ENCODE measurements at places on chromosomes 11 and 22.

DNA sequence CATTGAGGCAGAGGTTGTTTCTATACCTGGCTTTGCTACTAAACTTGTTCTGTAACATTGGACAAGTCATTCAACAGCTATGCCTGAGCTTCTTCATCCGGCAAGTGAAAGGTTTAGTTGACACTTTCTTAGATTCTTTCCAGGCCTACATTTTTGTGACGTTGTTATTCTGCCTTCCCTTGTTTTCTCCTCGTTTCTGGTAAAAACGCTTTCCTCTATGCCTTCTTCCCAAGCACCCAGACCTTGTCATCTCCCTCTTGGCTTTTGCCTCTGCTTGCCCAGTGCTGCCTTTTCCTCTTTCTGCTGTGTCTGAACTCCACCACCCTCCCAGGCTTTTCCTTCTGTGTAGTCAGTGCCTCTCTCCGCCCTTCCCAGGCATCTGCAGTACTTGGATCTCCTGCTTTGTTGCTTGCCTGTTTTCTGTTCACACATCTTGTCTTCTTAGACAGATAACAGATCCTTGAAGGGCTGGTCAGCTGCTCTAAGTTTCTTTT is 1.4 kb upstream of the AMOTL1 start:
- DNase-seq = no peak

DNA sequence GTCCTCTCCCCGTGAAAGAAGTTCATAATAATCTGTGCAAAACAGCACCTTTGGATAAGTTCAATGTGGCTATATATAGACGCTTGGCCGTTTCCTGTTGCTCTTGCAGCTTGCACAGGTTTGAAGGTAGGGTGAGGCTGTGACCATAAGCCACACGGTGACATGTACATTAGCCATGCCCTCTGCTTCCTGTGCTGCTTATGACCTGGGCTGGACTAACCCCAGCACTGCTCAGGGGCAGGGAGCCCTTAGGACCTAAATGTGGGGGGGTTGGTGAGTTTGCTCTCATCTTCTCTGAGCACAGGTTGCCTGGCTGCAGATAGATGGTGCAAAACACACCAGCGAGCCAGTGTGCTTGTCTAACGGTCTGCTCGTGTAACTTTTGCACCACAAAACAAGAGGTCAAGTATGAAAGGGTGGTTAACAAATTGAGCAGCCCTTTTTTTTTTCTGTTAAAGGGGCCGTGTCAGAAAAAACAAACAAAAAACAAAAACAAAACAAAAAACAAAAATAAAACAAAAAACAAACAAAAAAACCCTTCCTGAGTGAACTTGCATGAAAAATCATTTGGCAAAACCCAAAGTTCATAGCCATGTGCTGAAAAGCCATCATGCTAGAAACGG is 37.3 kb downstream of the FLI1 start:
- no peak for DNase-seq

DNA sequence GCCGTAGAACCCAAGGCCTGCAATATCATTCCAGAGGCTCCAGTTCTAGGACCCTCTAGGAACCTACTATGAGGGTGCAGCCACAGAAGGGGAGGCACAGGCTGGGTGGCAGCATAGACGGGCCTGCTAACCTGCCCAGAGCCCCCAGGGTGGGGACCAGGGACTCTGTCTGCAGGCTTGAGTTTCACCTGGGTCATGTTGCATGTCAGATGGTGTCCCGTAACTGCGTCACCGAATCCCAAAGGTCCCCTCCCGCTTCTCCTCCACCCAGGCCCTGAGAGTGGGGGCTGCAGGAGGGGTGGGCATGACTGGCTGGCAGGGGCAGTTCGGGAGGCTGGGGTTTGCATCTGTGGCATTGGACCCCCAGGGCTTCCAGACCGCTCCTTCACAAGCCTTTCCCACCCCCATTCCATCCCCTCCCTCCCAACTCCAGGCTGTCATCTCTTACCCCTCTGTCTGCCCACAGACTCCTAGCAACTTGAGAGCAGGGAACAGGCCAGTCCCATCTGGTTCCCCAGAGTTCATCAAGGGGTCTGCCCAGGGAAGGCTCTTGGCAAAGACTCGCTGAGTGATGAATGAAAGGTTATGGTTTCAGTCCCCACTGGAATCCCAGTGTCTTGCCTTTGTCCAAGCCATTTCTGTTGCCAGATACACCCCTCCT is 16.3 kb downstream of the MYO7A start:
- DNase-seq = no peak

DNA sequence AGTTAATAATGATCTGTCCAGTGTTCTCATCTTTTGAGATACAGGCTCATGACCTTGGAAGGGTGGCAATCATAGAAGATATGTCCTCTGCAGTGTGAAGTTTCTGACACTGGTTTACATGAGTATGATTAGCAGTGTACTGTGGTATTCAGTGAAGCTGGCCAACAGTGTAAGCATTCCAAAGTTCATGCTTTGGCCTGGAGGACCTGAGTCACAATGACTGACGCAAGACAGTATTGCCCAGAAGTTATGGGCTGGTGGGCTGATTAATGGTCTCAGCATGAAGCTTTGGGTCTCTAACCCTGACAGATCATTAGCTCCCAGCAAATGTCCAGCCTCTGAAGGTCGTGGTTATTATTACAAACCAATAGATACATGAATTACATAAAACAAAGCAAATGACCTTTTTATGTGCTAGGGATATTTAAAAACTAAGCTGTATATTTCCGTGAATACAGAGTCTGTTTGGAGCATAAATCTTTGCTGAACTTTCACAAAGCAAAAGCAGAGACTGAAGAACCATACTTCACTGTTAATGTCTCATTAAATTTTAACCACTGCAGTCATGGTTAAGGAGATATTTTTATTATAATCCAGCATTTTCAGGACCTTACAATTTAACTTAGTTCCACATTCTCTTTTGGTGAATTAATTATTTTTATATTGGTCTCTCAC is 28.3 kb upstream of the USP47 start:
- no peak for DNase-seq

- DNase-seq = no peak
Measured at GRCh38 chr11:30143098-30143705, 87.6 kb upstream of the FSHB start.

GRCh38 chr11:766936-767210 is 10.4 kb downstream of the GATD1 start:
- DNase-seq = no peak

- no peak for DNase-seq
Measured at GRCh38 chr22:28710107-28710506, 30.5 kb upstream of the TTC28 start.

GRCh38 chr11:86152006-86152862 is 83.3 kb upstream of the PICALM start:
- DNase-seq = no peak

- no peak for DNase-seq
Measured at GRCh38 chr11:13260201-13260962, 17.2 kb upstream of the BMAL1 start.

DNA sequence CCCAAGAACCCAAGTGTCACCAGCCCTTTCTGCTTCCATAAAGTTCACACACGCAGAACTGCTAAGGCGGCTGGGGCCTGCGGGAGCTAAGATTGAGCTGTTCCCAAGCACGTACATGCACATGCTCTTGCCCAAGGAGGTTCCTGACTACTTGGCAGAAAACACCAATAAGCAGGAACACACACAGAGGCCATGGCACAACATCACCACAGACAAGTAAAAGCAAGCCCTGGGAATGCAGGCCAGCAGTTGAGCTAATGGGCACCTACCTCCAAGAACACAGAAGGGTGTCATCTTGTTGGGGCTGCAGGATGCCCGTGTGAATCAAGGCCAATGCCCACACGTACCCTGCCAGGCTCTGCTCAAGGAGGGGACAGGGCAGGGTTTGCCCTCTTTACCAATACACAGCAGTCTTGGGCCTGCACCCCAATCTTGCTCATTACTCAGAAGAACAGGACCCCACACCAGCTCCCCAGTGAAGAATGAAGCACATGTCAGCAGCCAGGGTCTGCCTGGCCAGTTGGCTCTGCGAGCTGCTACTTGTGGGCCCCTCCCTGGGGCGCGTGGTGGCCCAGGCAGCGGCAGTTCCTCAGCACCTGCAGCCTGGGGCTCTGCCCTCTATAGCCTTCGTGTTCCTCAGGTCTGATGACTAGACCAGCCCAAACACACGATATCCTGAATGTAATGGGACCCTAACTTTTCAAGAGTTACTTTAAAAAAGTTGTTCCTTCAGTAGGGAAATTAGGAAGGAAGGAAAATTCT is 32.3 kb upstream of the CYP2D6 start:
- no peak for DNase-seq

GRCh38 chr11:21892736-21893564 is 299.9 kb upstream of the ANO5 start:
- DNase-seq = no peak

GRCh38 chr11:63494975-63495374 is 4.0 kb upstream of the PLAAT5 start:
- DNase-seq = no peak

GRCh38 chr11:68889948-68890446 is 13.6 kb downstream of the MRPL21 start:
- no peak for DNase-seq

DNA sequence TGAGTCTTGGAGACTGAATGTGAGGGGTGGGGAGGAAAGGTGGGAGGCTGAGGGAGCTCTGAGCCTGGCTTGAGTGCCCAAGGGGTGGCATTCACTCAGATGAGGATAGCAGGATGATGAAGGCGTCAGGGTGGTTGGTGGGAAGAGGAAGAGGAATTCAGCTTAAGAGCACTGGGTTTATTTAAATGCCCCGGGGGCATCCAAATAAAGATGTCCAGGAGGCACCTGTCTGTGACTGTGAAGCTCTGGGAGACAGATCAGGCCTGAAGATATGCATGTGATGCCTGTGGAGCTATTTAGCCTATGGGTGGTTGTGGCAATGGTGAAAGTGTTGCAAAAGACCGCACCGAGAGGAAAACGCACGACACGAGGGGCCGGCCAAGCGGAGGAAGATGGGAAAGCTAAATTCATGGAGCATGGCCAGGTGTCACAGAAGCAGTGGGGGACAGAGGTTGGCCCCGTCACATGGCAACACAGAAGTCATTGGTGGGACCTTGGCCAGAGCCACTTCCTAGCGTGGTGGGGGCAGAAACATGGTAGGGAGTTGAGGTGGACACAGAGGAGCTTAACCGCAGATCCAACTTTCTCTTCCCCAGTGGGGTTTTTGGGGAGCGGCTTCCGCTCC is 15.5 kb downstream of the SLC37A2 start:
- no peak for DNase-seq

- DNase-seq = no peak
Measured at GRCh38 chr11:69787457-69787856, 12.3 kb upstream of the FGF4 start.

DNA sequence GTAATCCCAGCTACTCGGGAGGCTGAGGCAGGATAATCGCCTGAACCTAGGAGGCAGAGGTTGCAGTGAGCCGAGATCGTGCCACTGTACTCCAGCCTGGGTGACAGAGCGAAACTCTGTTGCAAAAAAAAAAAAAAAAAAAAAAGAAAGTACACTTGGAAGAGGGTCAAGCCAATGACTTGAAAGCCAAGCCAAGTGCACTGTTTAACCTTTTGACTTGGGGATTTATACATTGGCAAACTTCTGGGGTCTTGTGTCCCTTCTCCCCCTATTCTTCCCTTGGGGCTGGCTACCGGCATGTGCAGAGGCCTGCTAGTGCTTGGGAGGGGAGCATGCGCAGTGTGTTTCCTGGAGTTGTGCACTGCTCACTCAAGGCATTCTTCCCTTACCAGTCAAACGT is 14.3 kb upstream of the THRSP start:
- DNase-seq = no peak

GRCh38 chr11:924406-925157 is 1.1 kb upstream of the AP2A2 start:
- DNase-seq = no peak

DNA sequence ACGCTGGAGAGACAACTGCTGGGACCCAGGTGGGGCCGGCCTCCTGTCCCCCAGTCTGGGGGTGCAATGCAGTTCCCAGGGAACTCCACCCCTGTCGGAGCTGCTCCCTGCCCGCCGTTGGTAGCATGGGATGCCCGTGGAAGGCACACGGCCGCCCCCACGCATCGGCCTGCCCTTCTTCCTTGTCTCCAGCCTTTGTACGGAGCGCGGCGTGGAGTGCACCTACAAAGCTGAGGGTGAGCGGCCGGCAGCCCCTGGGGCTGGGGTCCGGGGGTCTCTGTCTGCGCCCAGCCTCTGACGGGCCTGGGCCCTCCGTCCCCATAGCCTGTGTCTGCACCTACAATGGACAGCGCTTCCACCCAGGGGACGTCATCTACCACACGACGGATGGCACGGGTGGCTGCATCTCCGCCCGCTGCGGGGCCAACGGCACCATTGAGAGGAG is 23.2 kb downstream of the MUC5AC start:
- DNase-seq = no peak

DNA sequence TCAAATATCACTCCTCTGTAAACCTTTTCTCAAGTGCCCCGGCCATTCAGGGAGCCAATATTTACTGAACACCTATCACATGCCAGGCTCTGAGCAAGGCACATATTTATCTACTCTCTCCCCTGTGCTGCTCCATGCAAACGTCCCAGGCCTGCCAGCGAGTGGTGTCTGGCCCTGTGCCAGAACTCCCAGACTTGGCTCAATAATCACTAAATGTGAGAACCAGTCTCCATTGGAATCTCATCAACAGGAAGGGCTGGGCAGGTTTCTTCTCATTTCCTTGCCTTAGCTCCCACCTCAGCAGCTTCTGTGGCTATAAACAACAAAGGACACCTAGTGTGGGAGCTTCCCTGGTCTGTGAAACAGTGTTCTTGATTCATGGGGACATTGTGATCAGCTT is 21.7 kb downstream of the RASSF10 start:
- no peak for DNase-seq

- no peak for DNase-seq
Measured at GRCh38 chr11:76849376-76849775, 11.3 kb upstream of the ACER3 start.

DNA sequence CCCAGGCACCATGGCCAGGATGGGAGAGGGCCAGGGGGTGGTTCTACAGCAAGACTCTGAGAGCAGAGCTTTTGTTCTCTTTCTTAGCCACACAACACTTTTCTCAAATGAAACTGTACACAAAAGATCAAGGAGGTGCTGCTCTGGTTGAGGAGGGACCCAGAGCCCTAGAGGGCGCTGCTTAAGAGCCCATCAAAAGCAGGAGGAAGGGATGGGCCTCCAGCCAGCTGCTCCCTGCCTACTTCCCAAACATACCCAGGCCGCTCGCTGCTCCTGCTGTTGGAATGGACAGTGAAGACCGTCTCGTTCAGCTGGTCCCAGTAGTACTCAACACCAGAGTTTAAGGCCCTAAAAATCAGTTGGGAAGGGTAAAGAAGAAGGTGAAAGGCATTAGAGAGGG is 18.4 kb upstream of the CHRM4 start:
- DNase-seq = no peak

DNA sequence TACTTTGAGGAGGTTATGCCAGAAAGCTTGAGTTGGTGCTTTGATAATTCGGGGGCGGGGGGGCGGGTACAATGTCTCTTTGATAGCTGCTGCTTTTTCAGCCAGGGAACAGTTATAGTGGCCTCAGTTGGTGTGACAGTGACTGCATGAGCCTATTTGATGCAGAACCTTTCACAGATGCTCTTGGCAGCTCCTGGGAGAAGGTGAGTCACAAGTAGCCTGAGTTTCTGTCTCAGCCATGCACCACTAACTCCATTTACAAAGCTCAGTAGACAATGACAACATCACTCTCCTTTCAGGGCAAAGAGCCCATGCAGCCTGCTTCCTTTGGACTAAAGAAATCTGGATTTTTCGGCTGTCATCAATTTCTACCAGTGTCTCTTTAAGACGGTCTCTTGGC is 42.1 kb upstream of the SEZ6L start:
- no peak for DNase-seq

GRCh38 chr22:26592421-26592891 is 2.5 kb upstream of the TPST2 start:
- DNase-seq = no peak

Data from activated naive CD4-positive, alpha-beta T cell (primary cell).